Activated CD4-positive, alpha-beta T cell treated with anti-CD3 and anti-CD28 coated beads, Interleukin-2, amount 50 U/mL, for 24 hours (primary cell): ENCODE measurements at places on chromosomes 12 and 14.

DNA sequence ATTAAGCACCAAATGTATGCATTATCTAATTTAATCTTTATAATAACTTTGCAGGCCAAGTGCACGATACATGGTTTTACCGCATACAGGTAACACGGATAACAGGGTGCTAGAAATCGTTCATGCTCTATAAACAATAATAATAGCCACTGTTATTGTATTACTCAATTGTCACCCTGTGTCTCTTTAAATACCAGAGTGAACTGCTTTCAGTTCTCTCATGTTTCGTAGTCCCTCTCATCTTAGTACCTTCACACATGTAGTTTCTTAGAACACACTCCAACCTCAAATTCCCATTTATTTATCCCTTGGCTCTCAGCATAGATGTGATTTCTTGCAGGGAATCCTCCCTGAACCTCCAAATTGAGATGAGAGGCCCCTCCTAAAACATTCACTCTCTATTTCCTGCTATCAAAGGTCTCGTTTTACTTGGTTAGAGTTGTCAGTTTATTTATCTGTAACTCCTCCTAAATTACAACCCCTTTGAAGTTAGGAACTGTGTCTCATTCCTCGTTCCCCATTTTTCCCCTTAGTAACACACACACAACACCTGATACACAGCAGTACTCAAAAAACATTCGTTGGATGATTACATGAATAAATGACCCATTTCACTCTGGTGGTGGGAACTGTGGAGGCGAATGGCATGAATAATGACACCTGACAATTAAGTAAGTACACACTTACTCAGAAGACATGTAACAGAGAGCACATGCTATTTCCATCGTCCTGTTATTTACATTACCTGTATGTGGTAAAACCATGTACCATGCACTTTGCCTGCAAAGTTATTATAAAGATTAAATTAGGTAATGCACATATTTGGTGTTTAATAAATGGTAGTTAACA is 134.6 kb downstream of the BTG1 start:
- DNase-seq = no peak

DNA sequence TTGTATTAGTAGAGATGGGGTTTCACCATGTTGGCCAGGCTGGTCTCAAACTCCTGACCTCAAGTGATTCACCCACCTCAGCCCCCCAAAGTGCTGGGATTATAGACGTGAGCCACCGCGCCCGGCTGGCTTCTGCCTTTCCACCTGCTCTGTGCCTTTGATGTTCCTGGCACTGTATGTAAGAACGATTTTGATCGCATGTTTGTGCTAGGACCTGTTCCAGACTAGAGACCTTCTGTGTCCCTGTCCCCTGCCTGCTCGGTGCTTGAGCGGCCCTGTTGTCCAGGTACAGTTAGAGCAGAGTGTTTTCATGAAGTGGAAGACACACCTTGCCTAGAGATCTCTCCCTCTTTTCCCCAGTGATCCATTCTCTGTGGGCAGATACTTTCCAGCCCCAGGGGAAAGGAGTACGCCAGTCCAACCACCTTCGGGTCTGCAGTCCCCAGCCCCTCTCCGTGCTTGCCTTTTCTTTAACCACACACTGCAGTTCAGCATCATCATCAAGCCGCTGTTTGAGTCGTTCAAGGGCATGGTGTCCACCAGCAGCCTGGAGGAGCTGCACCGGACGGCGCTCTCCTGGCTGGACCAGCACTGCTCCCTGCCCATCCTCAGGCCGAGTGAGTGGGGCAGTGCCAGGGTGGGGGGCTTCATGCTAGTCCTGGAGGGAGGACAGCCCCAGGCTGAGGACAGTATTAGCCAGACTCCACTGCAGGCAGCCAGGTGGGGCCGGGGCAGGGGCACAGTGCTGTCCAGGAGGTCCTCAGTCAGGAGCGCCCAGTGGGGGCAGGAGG is 33.4 kb downstream of the IL31 start:
- no peak for DNase-seq

DNA sequence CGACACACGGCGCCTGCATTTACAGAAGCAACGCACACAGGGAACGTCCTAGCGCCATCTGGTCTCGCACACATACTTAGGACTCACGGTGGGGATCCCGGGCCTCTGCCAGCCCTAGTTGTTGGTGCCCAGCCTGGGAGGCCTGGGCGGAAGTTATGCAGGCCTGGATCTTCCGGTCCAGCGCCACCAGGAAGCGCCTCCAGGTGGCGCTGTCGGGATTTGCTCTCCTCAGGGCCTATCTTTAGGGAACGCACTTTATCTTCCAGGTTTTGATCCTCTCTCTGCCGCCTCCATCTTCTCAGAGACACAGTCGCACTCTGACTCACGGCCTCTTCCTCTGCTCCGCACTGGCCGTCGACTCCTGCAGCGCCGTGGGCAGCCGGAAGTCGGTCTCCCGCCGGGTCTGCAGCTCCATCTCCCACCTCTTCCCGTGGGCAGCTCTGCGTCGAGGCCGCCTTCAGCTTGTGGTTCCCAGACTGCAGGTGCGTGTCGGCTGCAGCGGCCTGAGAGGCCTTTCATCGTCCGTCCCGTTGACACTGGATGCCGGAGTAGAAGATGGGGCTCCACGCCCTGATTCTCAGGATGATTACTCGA is 760.4 kb downstream of the TMEM121 start:
- DNase-seq = no peak

GRCh38 chr12:88634008-88634407 is 53.7 kb upstream of the KITLG start:
- DNase-seq = no peak

GRCh38 chr14:33962016-33962415 is 11.1 kb upstream of the EGLN3 start:
- DNase-seq = no peak

- DNase-seq = no peak
Measured at GRCh38 chr12:95784915-95785314, 5.6 kb downstream of the NTN4 start.

- no peak for DNase-seq
Measured at GRCh38 chr14:77347751-77348150, 26.9 kb downstream of the GSTZ1 start.

GRCh38 chr12:26226629-26227360 is 31.4 kb downstream of the SSPN start:
- DNase-seq = no peak

- no peak for DNase-seq
Measured at GRCh38 chr14:91019673-91020072, 40.8 kb downstream of the RPS6KA5 start.

GRCh38 chr12:130993759-130994670 is 40.3 kb downstream of the ADGRD1 start:
- no peak for DNase-seq

GRCh38 chr12:15708396-15709076 is 80.7 kb downstream of the EPS8 start:
- no peak for DNase-seq

DNA sequence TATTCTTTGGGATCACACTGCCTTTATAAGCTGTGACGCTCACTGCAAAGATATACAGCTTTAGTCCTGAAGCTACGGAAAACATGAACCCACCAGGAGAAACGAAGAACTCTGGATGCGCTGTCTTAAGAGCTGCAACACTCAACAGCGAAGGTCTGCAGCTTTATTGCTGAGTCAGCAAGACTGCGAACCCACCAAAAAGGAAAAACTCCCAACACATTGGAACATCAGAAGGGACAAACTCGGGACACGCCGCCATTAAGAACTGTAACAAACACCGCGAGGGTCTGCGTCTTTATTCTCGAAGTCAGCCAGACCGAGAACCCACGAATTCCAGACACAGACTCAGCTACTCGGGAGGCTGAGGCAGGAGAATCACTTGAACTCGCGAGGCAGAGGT is 9.2 kb upstream of the VWF start:
- no peak for DNase-seq

GRCh38 chr14:89461256-89461655 is 44.2 kb upstream of the FOXN3 start:
- DNase-seq = no peak

GRCh38 chr12:45285717-45286116 is 69.8 kb downstream of the ANO6 start:
- no peak for DNase-seq

DNA sequence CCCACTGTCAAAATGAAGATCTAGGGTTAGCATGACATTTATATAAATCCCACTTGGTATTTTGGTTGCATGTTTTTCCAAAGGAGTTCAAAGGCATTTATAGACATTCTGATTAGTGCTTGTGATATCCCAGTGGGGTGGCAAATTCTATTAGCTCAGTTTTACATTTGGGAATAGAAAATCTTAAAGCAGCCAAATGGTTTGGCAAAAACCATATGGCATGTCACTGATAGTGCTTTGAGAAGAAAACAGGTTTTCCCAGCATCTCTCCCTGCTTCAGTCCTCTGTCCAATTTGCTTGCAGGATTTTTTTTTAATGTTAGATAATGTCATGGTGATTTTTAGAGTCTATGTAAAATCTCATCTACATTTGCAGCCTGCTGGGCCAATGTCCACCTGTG is 225.1 kb upstream of the DIO3 start:
- no peak for DNase-seq

DNA sequence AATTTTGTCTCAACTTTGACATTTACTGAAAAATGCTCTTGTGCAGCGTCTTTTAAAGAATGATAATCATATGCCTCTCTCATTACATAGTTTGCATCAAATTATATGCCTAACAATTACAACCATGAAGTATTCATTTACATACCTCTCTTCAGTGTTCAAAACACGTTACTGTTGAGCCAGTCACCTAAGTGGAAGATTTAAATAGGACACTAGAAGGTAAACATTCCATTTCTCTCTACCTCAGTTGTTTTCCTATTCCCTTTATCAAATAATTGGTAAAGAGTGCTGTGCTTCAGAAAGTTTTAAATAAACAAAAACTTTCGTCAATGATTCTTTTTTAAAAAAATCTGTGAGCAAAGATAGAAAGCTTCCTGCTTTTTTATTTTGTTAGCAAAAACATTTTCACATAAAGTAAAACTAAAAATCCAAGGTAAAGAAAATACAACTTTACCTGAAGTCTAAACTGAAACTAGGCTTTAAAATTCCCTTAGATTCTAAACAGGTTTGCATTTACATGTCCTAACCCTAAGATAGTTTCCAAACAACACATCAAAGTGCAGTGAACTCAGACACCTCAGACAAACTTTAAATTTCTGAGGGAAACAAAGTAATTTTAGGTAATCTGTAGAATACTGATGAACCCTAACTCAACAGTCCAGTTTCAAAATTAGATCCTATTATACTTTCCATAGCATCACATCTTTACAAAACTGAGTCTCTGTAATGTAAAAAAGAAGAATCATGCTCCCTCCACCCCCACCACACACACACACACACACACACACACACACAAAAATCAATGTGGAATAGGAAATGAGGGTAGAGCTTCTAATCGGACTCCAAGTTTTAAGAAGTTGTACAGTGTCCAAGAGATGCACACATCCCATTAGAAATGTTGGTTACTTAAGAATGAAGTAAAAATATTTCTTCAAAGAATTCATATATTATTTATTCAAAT is 46.2 kb downstream of the PAWR start:
- DNase-seq = no peak

DNA sequence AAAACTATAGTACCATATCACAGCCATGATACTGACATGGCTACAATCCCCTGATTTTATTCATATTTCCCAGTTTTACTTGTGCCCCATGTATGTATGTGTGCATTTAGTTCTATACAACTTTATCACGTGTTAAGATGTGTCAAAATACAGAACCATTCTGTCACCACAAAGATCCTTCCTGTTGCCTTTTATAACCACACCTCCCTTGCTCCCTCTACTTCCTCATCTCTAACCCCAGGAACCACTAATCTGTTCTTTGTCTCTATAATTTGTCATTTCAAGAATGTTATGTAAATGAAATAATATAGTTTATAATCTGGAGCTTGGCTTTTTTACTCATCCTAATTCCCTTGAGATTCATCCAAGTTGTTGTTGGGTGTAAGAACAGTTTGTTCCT is 358.4 kb downstream of the DPF3 start:
- DNase-seq = no peak

GRCh38 chr12:19647806-19648556 is 208.7 kb downstream of the AEBP2 start:
- no peak for DNase-seq

GRCh38 chr14:104388541-104389325 is 190.8 kb upstream of the C14orf180 start:
- DNase-seq = no peak

- no peak for DNase-seq
Measured at GRCh38 chr12:79547044-79547734, 143.6 kb downstream of the PAWR start.

GRCh38 chr14:85958069-85958468 is 428.1 kb downstream of the FLRT2 start:
- no peak for DNase-seq

- no peak for DNase-seq
Measured at GRCh38 chr12:117507548-117507947, 146.1 kb upstream of the NOS1 start.

DNA sequence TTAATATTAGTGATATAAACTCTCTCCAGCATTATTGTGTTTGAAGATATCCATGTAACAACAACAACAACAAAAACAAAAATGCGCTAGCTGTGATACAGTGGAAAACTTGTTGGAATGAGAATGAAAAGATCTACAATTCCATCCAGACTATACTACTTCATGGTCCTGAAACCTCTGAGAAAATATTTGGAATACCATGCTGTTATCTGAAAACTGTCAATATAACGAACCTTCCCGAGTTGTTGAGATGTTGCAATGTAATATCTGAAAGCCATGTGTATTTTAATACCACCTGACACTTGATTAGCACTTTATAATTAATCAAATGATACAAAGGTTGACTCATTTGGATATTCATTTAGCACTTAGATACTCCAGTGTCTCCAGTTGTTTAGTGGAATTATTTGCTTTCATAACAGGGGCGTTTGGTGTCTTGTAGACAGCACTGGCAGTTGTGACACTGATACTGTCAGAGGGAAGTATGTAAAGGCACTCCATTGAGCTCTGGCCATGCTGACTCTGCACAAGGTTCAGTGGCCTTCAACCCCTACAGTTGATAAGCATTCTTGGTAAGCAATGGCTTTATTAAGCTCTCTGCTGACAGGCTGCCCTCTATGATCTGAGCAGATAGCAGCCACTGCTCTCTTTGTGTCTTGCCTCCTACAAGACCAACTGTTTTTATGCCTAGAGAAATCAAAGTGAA is 447.1 kb upstream of the SEL1L start:
- no peak for DNase-seq

DNA sequence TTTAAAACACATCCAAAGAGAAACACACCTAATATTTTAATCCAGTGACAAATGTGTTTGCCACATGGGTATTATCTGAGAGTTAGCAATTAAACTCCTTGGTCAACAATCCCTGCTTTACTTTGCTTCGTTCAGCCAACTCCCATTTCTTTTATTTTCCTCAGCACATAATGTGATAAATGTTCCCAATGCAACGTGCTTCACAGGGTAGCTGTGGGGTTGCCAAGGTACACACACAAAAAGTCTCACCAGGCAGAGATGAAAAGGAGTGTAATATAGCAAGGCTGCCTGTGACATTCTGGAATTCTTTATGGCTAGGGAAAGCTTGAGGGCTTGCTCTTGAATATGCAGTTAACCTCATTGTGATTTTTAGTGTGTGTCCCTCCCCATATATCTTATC is 208.0 kb upstream of the DIO2 start:
- DNase-seq = no peak

GRCh38 chr12:99131751-99132199 is 486.7 kb downstream of the APAF1 start:
- DNase-seq = no peak

- DNase-seq = no peak
Measured at GRCh38 chr12:122238861-122239260, 13.0 kb upstream of the DIABLO start.
